Fibroblast of upper back skin (primary cell): ENCODE measurements at places on chromosomes 5 and 9.
A peak's percentile ranks its signal among the peaks of the same experiment; 100 is the strongest.

DNA sequence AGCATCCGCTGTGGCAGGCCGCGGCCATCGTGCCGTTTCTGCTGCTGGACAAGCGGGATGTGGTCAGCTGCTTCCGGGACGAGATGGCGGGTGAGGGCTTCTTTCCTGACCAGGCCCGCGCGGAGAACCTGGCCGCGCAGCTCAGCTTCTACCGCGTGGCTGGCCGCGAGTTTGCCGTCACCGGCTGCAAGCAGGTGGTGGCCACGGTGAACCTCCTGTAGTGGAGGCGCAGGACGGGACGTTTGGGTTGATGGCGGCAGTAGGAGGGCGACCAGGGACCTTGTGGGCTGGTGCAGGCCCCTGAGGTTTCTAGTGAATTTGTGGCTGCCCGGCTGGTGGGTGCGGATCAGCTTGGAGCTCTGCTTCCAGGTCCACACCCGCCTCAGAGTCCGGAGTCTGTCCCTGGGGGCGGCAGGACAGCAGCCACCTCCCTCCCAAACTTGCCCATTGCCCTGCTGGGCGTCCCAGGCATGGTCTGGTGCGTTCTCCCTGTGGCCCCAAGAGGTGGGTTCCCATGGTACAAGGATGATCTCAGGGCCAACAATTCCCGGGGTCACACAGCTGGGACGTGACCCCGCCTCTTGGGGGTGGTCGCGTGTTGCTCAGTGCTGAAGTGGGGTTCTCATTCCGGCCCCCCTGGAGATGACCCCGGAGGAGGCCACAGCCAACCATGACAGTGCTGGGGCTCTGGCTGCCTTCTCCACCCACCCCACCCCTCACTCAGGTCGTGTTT, 2.4 kb downstream of the TOR4A start:
- DNase-seq = no peak

DNA sequence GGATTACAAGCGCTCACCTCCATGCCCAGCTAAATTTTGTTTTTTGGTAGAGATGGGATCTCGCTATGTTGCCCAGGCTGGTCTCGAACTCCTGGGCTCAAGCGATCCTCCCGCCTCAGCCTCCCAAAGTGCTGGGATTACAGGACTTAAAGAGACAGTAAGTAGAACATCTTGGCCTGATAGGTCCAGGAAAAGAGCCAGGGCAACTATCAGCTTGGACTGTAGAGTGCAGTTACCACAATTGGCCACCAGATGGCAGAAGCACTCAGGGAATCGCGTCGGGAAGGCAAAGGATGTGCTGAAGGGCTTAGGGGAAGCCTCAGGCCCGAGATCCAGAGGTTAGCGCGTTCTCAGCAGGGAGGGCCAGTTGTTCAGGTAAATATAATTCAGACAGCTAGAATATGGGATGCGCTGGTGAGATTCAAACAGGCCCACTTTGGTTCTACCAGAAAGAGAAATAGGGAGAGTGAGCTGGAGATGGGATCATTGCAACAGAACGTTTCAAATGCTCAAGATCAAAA, 21.5 kb downstream of the C9orf57 start:
- DNase-seq = peak; percentile 74

DNA sequence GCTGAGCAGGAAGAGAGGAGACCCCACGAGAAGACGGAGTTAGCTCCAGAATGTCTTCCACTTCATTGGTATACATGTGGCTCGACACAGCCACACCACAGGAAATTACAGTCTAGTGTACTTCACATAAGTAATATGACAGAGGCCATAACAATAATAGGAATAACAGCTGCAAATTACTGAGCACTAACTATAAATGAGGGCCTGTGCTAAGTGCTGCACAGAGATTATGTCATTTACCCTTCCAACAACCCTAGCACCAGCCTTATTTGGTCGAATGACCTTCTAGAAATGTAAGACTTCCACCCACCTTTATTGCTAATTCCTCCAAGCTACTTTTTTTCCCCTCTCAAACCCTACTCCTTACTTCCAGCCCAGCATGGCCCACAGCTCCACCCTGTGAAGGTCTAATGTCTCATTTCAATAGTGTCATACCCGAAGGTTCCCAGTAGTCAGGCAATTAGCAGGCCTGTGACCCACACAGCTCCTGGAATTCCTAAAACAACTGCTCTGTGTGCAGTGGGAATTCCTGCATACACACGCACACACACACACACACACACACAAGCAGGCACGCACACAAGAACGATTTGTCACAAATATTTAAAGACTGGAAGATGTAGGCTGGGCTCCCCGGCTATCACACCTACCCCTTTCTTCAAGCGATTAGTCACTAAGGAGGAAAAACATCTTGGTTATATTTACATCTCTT, 134.5 kb downstream of the FRMD3 start:
- DNase-seq = peak; percentile 74

- no peak for DNase-seq
Observed at GRCh38 chr9:79788662-79789061, 216.9 kb downstream of the TLE4 start.

GRCh38 chr5:96288166-96288844, 144.7 kb downstream of the PCSK1 start:
- peak; percentile 14 for DNase-seq
